ENCODE measurements at places on chromosomes 3 and 15. TPM values are rescaled to one million over a fixed set of nuclear protein-coding genes. Genes with fewer than 3 reads are reported as not detected.

DNA sequence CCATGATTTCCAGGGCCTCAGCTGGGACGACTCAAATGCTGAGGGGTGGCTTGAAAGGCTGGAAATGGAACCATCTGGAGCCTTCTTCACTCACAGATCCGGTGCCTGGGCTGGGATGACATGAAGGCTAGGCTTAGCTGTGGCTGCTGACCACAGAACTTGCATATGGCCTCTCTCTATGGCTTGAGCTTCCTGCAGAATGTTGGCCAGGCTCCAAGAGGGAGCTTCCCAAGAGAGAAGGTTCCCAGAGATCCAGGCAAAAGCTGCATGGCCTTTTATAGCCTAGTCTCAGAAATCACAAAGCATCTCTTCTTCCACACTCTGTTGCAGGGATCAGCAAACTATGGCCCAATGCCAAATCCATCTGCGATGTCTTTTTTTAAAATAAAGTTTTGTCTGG lies 44.8 kb downstream of the GATM start:
- no peaks in the 10 kb centered on the region for H3K36me3 ChIP-seq
- peak; percentile 7 for DNase-seq
- no peaks in the 10 kb centered on the region for H3K27me3 ChIP-seq
- H3K27ac ChIP-seq, result no peak overlapping the region
- no peak overlapping the region for H3K4me3 ChIP-seq

DNA sequence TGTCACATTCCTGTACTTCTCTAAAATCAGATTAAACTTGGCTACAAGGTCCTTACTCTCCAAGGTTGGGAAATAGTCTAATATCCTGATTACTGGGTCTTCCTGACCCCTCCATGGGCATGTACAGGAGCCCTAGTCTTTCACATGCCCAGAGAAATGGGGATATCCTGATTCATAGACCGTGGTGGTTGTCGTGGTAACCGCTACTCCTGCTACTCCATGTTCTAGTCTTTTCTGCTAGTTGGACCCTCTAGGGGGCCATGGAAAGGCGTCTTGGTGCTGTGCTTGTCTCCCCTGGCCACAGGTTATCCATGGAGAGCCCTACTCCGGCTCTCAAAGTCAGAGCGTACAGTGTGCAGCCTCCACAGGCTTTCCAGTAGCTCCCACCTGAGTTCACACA lies 13.1 kb upstream of the ZBTB38 start:
- peaks cover 3% of the 10 kb centered on the region for H3K27me3 ChIP-seq
- H3K36me3 ChIP-seq, result no peaks in the 10 kb centered on the region
- DNase-seq, result no peak
- H3K4me3 ChIP-seq, result no peak overlapping the region

The AHSG gene
- not detected for total RNA-seq

- no peak for DNase-seq
- H3K4me3 ChIP-seq, result no peak overlapping the region
- H3K4me1 ChIP-seq, result no peaks in the 10 kb centered on the region
- H3K36me3 ChIP-seq, result no peaks in the 10 kb centered on the region
- H3K27me3 ChIP-seq, result no peaks in the 10 kb centered on the region
Observed at GRCh38 chr15:26098801-26099200, 235.7 kb upstream of the ATP10A start.

GRCh38 chr3:183254487-183255347 lies 1.7 kb downstream of the B3GNT5 start:
- H3K36me3 ChIP-seq, result no peaks in the 10 kb centered on the region
- H3K4me3 ChIP-seq, result peak overlapping the region; percentile 70
- no peak for DNase-seq
- H3K4me1 ChIP-seq, result peaks cover 6% of the 10 kb centered on the region
- peak overlapping the region; percentile 29 for H3K27ac ChIP-seq

GRCh38 chr15:63292771-63293170 lies 15.4 kb downstream of the APH1B start:
- H3K27me3 ChIP-seq, result no peaks in the 10 kb centered on the region
- H3K4me3 ChIP-seq, result no peak overlapping the region
- no peak for DNase-seq
- peak overlapping the region; percentile 95 for H3K27ac ChIP-seq
- H3K36me3 ChIP-seq, result peaks cover 3% of the 10 kb centered on the region

DNA sequence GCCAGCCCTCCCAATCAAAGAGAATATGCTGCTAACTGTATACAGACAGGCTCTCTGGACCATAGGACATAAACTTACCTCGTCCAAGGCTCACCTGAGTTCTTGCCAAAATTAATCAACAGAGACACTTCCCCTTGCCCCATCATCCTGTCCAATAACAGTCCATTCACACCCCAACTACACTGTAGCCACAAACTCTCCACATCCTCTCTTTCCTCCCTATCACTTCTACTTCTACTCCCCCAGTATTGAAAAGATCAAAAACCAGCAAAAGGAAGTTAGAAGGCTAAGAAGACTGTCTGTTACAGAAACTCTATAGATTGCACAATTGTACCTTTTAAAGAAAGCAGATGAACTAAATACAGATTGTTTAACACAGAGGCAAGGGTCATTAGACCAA lies 133.5 kb upstream of the STT3B start:
- H3K4me3 ChIP-seq, result no peak overlapping the region
- no peak for DNase-seq
- H3K36me3 ChIP-seq, result no peaks in the 10 kb centered on the region
- no peak overlapping the region for H3K27ac ChIP-seq
- H3K27me3 ChIP-seq, result no peaks in the 10 kb centered on the region

DNA sequence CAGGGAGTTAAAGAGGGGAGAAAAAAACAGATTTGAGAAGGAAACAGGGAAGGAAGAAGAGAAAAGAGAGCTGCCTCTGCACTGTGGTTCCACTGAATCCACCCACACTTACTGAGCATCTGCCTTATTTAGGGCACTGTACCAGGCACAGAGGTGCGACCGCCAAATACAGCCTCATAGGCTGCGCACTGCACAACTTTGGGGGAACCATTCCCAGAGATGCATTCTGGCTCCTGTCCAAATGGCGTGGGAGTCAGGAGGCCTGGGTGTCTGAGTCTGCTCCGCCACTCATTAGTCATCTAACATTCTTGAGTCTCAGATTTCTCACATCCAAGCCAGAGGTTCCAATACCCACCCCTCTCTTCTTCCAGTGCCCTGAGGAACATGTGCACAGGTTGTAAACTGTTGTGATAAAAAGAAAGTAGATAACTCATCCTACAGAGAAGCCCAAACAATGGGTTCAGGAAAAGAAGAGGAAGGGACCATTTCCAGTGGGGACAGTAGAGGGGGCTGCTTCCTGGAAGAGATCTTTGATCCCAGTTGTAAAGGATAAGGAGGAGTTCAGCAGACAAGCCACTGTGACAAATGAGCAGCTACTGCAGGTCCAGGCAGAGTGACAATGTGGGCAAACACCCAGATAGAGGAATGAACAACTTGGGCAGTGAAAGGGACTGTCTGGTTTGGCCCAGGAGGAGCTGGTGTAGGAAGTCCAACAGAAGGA lies 254.6 kb downstream of the UACA start:
- peak overlapping the region; percentile 66 for H3K27ac ChIP-seq
- DNase-seq, result peak; percentile 92
- H3K4me1 ChIP-seq, result peaks cover 49% of the 10 kb centered on the region
- no peaks in the 10 kb centered on the region for H3K27me3 ChIP-seq
- H3K36me3 ChIP-seq, result no peaks in the 10 kb centered on the region

The KCNH8 gene
- total RNA-seq, result 0.45 TPM

The UTS2B gene
- 0.75 TPM for total RNA-seq

DNA sequence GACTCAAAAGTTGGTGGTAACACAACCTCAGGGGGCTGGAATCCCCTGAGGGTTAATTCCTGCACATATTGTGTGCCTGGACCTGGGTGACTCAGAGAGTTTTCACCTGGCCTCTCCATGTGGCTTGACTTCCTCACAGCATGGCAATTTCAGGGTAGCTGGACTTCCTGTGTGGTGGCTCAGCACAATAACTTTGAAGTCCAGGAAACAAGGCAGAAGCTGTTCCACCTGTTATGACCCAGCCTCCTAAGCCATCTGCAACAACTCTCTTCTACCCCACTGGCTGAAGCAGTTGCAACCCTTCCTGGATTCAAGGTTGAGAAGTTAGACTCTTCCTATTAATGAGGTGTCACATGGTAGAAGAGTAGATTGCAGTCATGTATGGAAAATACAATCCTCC lies 58.4 kb downstream of the EDEM1 start:
- H3K4me3 ChIP-seq, result no peak overlapping the region
- H3K4me1 ChIP-seq, result no peaks in the 10 kb centered on the region
- DNase-seq, result no peak
- no peaks in the 10 kb centered on the region for H3K36me3 ChIP-seq
- no peaks in the 10 kb centered on the region for H3K27me3 ChIP-seq

GRCh38 chr15:92457471-92458041 lies 63.9 kb downstream of the ST8SIA2 start:
- no peak for DNase-seq
- H3K4me1 ChIP-seq, result peaks cover 4% of the 10 kb centered on the region
- H3K36me3 ChIP-seq, result no peaks in the 10 kb centered on the region
- H3K4me3 ChIP-seq, result no peak overlapping the region
- no peak overlapping the region for H3K27ac ChIP-seq

DNA sequence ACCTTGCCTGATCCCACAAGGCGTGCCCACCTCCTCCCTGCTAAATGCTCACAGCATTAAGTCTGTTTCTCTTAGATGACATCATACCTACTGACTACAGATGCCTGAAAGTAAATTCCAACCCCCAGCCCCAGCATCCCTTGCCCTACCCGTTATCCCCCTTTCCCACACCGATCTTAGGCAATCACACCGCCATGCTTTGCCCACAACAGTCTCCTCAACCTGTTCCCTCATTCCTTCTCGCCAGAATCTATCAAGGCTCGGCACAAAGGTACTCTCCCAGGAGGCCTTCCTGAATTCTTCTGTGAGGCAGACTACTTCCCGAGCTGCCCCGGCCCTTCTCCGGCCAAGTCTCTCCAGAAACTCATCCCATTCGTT lies 789 bp upstream of the SEC61A1 start:
- H3K4me1 ChIP-seq, result peaks cover 34% of the 10 kb centered on the region
- peak overlapping the region; percentile 88 for H3K27ac ChIP-seq
- H3K36me3 ChIP-seq, result peaks cover 19% of the 10 kb centered on the region
- peaks cover 3% of the 10 kb centered on the region for H3K27me3 ChIP-seq
- H3K4me3 ChIP-seq, result peak overlapping the region; percentile 81

The ACY1 gene
- total RNA-seq, result 21.1 TPM

DNA sequence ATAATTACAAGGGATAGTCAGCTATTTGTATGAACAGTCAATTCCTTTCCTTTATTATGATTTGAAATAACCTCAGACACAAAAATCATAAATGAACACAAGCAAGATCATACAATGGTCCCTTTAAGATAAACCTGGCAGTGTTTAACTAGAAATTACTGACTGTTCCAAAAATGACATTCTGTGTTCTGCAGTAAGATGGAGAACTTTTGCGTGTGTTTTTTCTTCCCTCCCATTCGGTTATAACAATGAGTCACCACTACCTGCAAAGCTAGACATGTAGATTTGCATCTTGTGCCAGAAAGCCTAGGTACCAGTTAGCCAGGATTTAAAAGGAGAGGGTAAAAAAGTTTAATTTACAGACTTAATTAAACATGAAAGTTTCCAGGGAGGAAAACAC lies 248.2 kb upstream of the ADAMTS9 start:
- peak; percentile 8 for DNase-seq
- no peak overlapping the region for H3K4me3 ChIP-seq
- no peaks in the 10 kb centered on the region for H3K36me3 ChIP-seq
- H3K4me1 ChIP-seq, result no peaks in the 10 kb centered on the region

DNA sequence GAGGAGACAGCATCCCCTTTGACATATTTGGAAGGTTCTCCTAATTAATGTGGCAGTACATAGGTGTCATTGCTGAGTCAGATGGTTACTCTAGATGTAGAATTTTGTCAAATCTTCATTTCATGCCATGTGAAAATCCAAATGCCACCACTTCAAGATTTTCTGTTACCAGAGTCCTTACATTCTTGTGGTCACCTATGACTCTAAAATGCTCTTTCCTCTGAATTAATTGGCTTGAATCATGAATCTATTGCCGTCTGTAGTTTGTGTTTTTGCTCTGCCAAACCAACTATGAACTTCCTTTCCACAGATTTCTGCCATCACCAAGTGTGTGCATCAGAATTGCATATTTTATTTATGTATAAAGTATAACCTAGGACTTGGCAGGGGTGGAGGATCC lies 269.4 kb upstream of the ZPLD1 start:
- no peaks in the 10 kb centered on the region for H3K27me3 ChIP-seq
- H3K27ac ChIP-seq, result peak overlapping the region; percentile 46
- H3K36me3 ChIP-seq, result no peaks in the 10 kb centered on the region
- no peak overlapping the region for H3K4me3 ChIP-seq
- peaks cover 18% of the 10 kb centered on the region for H3K4me1 ChIP-seq

GRCh38 chr3:632571-633170 lies 436.1 kb downstream of the CHL1 start:
- H3K27me3 ChIP-seq, result no peaks in the 10 kb centered on the region
- no peak overlapping the region for H3K4me3 ChIP-seq
- no peaks in the 10 kb centered on the region for H3K36me3 ChIP-seq
- no peak overlapping the region for H3K27ac ChIP-seq

The ZNF770 gene
- total RNA-seq, result 43.3 TPM

GRCh38 chr15:38072348-38073177 lies 138.1 kb downstream of the TMCO5A start:
- peak overlapping the region; percentile 52 for H3K4me3 ChIP-seq
- H3K36me3 ChIP-seq, result no peaks in the 10 kb centered on the region
- DNase-seq, result peak; percentile 69
- H3K27me3 ChIP-seq, result no peaks in the 10 kb centered on the region
- H3K4me1 ChIP-seq, result peaks cover 38% of the 10 kb centered on the region
- H3K27ac ChIP-seq, result peak overlapping the region; percentile 78

- no peak for DNase-seq
- no peak overlapping the region for H3K4me3 ChIP-seq
- peaks cover 3% of the 10 kb centered on the region for H3K4me1 ChIP-seq
- H3K27ac ChIP-seq, result no peak overlapping the region
- H3K36me3 ChIP-seq, result no peaks in the 10 kb centered on the region
Observed at GRCh38 chr3:20320489-20320888, 134.5 kb upstream of the SGO1 start.

- no peak overlapping the region for H3K27ac ChIP-seq
- no peaks in the 10 kb centered on the region for H3K27me3 ChIP-seq
- no peaks in the 10 kb centered on the region for H3K4me1 ChIP-seq
- no peak overlapping the region for H3K4me3 ChIP-seq
Observed at GRCh38 chr3:26081806-26082205, 291.9 kb downstream of the OXSM start.

- H3K4me3 ChIP-seq, result peak overlapping the region; percentile 69
- H3K27me3 ChIP-seq, result peaks cover 2% of the 10 kb centered on the region
- H3K36me3 ChIP-seq, result no peaks in the 10 kb centered on the region
- H3K4me1 ChIP-seq, result peaks cover 7% of the 10 kb centered on the region
- no peak for DNase-seq
- H3K27ac ChIP-seq, result no peak overlapping the region
Observed at GRCh38 chr3:53046171-53047170, 598 bp upstream of the SFMBT1 start.

DNA sequence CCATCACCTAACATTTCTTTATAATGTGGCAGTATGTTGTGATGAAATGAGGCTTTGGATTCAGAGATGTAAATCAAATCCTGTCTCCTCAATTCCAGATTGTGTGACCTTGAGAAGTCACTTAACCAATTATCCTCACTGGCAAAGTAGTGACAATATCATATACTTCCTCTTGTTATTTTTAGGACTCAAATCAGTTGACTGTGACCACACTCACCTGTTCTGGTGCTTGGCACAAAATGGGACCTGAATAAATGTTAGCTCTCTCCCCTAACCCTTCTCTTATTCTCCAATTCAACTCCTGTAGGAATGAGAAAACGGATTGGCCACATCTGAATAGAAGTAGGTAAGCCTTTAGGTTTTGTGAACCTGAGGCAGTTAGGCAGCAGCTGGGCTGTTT lies 42.1 kb downstream of the IQCH start:
- no peaks in the 10 kb centered on the region for H3K36me3 ChIP-seq
- no peaks in the 10 kb centered on the region for H3K27me3 ChIP-seq
- no peak overlapping the region for H3K4me3 ChIP-seq
- DNase-seq, result no peak

- H3K27ac ChIP-seq, result no peak overlapping the region
- H3K27me3 ChIP-seq, result no peaks in the 10 kb centered on the region
- H3K4me1 ChIP-seq, result no peaks in the 10 kb centered on the region
- no peaks in the 10 kb centered on the region for H3K36me3 ChIP-seq
- no peak for DNase-seq
Observed at GRCh38 chr3:163684651-163685050, 1393.6 kb downstream of the SI start.

All from astrocyte (in vitro differentiated cells and primary cell).